ENCODE measurements at places on chromosomes 1 and 21.

- no peak for DNase-seq
Observed at GRCh38 chr1:74791491-74791890, 58.5 kb downstream of the TYW3 start.

DNA sequence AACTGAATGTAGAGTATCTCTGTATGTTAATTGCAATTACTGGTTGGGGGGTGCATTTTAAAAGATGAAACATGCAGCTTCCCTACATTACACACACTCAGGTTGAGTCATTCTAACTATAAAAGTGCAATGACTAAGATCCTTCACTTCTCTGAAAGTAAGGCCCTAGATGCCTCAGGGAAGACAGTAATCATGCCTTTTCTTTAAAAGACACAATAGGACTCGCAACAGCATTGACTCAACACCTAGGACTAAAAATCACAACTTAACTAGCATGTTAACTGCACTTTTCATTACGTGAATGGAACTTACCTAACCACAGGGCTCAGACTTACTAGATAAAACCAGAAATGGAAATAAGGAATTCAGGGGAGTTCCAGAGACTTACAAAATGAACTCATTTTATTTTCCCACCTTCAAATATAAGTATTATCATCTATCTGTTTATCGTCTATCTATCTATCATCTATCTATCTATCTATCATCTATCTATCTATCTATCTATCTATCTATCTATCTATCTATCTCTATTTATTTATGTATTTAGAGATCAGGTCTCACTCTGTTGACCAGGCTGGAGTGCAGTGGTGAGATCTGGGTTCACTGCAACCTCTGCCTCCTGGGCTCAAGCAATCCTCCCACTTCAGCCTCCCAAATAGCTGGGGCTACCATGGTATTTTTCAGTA, 47.8 kb downstream of the CHML start:
- no peak for DNase-seq

DNA sequence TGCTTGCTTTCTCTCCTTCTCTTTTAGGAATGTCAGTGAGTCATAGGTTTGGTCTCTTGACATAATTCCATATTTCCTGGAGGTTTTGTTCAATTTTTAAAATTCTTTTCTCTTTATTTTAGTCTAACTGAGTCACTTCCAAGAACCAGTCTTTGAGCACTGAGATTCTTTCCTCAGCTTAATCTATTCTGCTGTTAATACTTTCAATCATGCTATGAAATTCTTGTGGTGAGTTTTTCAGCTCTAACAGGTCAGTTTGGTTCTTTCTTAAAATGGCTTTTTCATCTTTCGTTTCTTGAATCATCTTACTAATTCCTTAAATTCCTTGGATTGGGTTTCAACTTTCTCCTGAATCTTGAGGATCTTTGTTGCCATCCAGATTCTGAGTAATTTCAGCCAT, 321.0 kb downstream of the PTBP2 start:
- DNase-seq: no peak

GRCh38 chr1:2433196-2433595, 20.8 kb upstream of the PEX10 start:
- DNase-seq: no peak

GRCh38 chr21:45140346-45140940, 66.1 kb downstream of the ADARB1 start:
- DNase-seq: peak; percentile 94

DNA sequence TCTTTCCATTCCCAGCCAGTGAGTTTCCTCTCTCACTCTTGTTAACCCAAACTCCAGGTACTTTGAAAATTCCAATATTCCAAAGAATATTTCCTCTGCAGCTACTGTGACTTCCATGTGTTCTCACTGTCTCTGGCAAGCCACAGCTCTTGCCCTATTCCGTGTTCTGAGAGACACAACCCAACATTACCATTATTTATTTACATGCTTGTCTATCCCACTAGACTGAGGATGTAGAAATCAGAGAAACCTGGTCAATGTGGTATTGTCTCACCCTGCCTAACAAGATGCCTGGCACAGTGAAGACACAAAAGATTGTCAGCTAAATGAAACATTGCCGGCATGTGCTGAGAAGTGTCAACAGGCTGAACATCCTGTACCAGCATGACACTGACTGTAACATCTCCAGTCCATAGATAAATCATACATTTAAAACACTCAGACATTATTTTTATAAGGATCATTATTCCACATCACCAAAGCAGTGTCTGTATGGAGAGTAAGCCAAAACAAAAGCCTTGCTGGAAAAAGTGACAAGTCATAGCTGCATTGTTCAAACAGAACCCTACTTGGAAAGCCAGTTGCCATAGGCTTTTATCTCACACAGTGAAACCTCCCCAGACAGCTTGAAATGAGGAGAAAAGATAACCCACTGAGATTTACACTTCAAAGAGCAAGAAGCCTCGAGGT, 72.3 kb downstream of the SIPA1L2 start:
- DNase-seq: no peak
